Fibroblast of pulmonary artery (primary cell): ENCODE measurements at places on chromosomes 13 and 19.

DNA sequence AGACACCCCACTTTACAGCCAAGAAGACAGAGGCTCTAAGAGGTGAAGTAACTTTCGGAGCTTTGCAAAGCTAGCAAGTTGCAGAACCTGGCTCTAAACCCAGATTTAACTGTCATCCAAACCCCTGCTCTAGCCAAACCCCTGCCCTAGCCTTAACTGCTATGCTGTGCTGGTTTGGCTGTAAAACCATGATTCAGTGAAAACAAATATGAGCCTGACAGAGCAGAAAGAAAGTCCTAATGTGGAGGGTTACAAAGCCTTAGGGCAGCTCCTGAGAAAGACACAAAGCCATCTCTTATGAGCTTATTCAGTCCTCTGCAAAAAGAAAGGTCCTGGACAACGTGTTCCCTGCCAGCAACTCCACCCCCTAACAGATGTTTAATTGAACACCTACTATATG is 172.8 kb downstream of the KATNAL1 start:
- DNase-seq: no peak

DNA sequence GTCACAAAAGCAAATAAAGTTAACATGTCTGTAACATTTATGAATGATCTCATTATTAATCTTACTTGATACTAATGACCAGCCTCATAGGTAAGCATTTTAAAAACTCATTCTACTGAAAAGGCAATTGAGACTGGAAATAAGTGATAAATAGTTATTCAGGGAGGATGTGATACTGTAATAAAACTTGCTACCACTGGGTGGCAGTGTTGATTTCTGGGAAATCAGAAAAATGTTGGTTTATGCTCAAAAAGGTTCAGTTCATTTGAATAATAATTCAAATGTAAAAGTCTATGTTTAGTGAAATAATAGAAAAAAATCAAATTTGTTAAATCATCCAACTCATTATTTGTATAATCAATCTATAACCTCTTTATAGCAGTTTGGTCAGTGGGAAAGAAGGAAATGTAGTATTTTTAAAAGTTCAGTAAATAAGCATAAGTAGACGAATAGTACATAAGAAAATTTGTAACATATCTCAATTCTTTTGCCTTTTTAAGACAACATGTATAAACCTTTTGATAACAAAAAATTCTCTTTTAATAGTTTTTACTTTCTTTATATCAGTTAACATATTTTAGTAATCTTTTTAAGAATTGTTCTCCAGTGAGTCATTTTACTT is 9.6 kb downstream of the ABHD13 start:
- peak; percentile 71 for DNase-seq

DNA sequence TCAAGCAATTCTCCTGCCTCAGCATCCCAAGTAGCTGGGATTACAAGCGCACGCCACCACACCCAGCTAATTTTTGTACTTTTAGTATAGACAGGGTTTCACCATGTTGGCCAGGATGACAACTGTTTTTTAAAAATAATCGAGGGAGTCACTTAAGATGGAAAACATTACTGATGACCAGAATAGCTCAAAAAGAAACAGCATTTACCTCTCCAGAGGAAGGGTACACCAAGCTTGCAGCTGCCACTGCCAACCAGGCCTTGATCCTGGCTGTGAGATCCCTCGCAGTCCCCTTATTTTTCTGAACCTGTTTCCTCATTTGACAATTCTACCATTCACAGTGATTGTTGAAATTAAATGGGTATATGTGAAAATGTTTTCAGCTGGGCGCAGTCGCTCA is 14.5 kb downstream of the PDCD5 start:
- no peak for DNase-seq

- no peak for DNase-seq
Observed at GRCh38 chr13:107358866-107359265, 790.9 kb upstream of the ARGLU1 start.

GRCh38 chr13:66508153-66508909 is 721.8 kb downstream of the PCDH9 start:
- peak; percentile 43 for DNase-seq

GRCh38 chr13:101416181-101417042 is at the start of gene NALCN:
Gene NALCN (minus strand): TSS chr13:101416508. CDS start chr13:101399126, 17,382 bp downstream.
- DNase-seq: peak; percentile 9

DNA sequence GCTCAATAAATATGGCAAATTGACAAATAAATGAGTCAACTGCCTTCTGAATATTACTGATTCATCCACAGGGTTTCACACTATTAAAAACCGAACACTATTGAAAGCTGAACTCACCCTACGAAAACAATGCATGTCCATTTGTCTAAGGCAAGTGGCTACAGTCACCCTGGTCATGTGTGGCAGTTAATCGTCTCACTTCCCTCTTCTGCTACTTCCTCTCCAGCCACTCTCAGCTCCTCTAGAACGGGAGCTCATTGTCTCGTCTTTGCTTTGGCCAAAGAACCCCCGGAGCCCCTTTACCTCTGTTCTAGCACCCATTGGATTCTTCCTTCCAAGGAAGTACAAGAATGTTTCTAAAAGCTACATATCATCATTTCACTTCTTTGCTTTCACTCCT is 74.4 kb upstream of the ZNF599 start:
- no peak for DNase-seq

GRCh38 chr19:10922638-10923014 is 5.8 kb downstream of the YIPF2 start:
- no peak for DNase-seq

DNA sequence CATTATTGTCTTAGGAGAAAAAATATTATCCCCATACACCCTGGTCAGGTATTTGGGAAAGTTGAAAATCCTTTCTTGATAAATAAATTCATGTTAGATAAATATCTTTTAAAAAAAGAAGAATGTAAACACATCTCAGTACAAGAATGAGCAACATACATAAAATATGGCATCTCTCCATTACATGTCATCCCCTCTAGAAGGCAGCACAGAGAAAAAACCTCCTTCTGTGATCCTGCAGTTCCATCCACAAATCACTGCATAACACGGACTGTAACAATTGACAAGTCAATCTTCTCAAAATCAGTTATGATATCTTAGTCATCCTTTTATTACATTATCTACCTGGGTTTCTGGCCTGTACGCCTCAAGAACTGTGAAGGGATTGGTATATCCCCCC is 683.9 kb upstream of the KLHL1 start:
- no peak for DNase-seq

GRCh38 chr13:36680913-36681312 is 7.1 kb downstream of the SERTM1 start:
- peak; percentile 6 for DNase-seq

DNA sequence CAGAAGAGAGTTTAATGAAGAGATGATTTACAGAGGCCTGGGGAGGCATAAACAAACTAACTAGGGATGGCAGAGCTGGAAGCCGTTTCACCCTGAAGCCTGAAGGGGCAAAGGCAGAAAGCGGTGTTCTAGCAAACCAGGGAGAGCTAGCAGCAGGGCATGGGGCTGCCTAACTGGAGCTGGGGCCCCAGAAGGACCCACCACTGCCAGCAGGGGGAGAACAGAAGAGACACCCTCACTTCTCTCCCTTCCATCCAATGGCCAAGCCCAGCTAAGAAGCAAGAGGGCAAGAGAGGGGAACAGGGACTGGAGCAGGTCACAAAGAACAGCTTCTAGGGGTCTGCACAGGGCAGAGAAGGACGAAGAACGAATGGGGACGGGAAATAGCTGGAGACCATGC is 195.5 kb downstream of the KATNAL1 start:
- no peak for DNase-seq

DNA sequence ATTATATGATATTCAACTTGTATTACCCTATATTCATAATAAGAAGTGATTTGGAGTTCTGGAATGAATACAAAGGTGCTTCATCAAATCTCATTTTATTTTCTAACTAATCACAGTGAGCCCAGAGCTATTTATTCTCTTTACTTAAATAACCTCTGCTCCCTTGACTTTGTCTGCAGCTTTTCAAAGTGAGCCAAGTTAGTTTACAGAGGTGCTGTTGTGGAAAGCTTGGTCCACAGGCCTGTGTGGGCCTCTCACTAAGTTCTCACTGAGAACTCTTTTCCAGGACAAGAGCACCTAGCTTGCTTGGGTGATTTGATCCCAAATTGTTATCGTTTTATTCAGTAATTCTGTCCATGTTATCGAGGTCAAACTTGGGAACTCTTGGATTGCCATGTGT is 319.3 kb downstream of the RFC3 start:
- DNase-seq: no peak

- no peak for DNase-seq
Observed at GRCh38 chr19:7729211-7729610, 2.7 kb downstream of the CLEC4G start.

- DNase-seq: no peak
Observed at GRCh38 chr13:52141299-52141698, 12.4 kb upstream of the NEK5 start.

DNA sequence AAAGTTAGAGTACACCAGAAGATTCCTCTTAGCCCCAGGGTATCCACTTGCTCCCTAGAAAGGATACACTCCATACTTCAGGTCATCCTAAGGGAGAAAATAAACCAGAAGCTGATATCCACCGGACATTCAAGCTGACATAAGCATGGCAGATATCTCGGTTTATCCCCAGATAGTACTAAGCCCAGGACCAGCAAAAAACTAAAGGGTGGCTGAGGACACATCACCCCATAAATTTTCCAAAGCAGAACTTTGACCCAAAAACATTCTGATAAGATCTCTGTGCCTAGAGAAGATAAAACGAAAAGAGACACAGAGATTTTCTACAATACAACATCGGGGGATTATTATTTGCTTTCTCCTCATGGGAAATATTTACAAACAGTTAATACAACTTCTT is 13.9 kb upstream of the ZNF431 start:
- DNase-seq: no peak

GRCh38 chr19:8392017-8392591 is 1.9 kb downstream of the RAB11B start:
- DNase-seq: no peak

GRCh38 chr13:93957371-93957770 is 522.1 kb downstream of the DCT start:
- no peak for DNase-seq

- DNase-seq: no peak
Observed at GRCh38 chr13:37652596-37652995, 54.0 kb upstream of the POSTN start.

- DNase-seq: no peak
Observed at GRCh38 chr19:7348587-7349230, at the start of gene ARHGEF18. Gene ARHGEF18 (plus strand): TSS chr19:7348937. CDS start chr19:7362891, 13,954 bp downstream.

- no peak for DNase-seq
Observed at GRCh38 chr19:12478234-12478941, 6.2 kb downstream of the ZNF709 start.

GRCh38 chr19:17719730-17720400 is 585 bp downstream of the MAP1S start:
- no peak for DNase-seq

GRCh38 chr13:31929031-31929770 is 102.4 kb upstream of the FRY start:
- no peak for DNase-seq

DNA sequence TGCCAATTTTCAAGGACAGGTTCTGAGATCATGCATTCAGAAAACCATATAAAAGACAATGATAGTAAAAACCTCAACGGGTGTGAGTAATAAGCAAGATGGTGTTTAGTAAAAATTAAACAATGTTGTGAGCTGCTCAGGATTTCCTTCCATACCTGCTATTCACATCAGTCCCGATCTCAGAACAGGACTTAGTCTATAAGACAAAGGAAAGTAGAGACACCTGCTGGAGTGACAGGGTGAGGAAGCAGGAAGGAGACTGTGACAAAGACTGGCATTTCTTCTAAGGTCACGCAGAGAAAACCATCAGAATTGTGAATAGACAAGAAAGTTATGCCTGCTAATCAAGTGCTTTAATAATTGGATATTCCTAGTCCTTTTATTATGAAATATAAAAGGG is 648.0 kb downstream of the DACH1 start:
- no peak for DNase-seq
